Stimulated activated CD8-positive, alpha-beta memory T cell treated with anti-CD3 and anti-CD28 coated beads, Interleukin-7, amount 100 ng/mL, for 4 hours (primary cell): ENCODE measurements at places on chromosomes 6 and 20.

- DNase-seq, result no peak
Observed at GRCh38 chr6:127497410-127497809, 21.7 kb downstream of the MTCL3 start.

GRCh38 chr6:145673504-145673903 is 61.8 kb downstream of the EPM2A start:
- DNase-seq, result no peak

- no peak for DNase-seq
Observed at GRCh38 chr6:16592223-16592911, 168.9 kb downstream of the ATXN1 start.

DNA sequence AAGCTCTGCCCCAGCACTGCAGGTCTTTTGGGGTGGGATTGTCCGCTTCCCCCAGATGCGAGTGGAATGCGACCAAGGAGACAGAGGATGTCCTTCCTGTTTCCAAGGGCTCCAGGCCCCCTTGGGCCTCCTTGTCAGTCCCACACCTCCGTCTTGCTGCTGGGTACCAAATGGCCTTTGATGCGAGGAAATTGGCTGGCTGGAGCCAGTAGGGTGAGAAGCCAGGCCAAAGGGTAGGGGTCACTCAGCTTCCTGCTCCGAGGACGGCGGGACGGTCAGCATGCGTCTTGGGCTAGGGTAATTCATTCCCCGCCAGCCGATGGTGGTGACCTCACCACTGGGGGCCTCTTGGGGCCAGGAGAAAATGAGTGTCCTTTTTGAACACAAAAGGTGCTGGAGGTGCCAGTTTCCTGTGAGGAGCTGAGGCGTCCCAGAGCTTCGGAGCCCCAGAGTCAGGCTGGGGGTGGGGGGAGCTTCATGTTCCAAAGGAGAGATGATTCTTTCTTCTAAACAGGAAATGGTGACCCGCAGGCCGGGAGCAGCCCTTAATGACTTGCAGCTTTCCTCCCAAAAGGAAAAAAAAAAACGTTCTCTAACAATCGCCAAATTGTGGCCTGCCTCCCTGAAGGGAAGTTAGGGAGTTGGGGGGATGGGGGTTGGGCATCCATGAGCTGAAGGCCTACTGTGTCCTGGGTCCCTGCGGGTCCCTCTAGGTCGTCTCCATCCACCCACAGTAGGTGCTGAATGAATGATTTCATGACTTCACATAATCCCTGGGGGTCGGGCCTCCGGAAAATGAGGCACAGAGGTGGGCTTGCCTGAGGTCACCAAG is 6.7 kb downstream of the SNAI1 start:
- no peak for DNase-seq

DNA sequence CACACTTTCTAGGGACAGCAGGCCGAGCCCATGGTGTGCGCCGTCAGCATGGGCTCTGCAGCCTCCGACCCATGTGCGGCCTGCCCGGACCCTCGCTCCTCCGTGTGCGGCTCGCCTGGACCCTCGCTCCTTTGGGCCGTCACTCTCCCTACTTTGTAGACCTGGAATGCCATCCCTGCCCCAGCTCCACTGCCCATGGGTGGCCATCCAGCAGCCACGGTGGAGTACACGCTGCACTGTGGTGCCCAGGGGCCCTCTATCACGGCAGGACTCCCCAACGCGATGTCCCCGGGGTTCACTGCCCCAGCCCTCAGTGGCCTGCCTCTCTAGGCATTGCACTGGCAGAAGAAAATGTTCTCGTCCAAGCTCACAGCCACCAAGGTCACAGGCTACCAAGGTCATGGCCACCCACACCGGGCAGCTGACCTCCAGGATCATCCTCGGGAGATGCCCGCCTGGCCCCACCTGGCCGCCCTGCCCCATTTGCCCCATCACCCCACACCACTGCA is 24.1 kb upstream of the MRGBP start:
- no peak for DNase-seq

GRCh38 chr6:66245231-66245630 is 538.2 kb upstream of the EYS start:
- no peak for DNase-seq

DNA sequence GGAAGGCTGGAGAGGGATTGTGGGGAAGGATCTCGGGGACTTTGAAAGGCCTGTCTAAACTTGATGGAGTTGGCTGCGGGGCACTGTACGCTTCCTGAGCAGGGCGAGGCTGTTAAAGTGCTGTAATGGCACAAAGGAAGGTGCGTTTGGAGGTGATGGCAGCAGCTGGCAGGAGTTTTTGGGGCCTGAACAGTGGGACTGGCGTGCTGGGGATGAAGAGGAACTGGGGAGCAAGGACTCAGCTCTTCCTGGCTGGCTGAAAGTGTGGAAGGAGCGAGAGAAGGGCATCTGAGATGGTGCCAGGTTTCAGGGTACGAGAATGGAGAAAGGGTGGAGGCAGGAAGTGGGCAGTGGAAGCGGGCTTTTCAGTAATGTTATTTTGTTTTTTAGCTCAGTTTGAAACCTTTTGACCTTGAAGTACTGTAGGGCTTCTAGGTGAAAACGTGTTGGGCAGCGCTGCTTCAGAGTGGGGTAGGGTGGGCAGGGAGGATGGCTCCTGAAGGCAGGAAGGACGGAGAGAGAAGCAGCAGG is 8.0 kb downstream of the TMEM181 start:
- no peak for DNase-seq

DNA sequence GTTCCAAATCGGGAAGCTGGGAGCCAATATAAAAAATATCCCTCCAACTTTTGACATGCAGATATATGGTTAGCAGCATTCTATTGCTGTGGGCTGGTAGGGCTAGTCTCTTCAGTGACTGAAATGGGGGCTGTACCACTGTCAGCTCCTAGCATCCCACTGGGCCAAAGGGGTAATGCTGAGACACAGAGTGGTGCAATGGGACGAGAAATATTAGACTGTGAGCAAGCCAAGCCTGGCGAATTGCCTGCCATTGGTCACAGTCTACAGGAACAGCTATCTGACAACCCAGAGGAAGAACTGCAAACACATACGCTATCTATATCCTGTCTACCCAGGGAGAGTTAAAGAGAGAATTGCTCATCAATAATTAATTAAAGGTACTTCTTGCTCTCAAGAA is 3.5 kb downstream of the SLC35F1 start:
- no peak for DNase-seq

DNA sequence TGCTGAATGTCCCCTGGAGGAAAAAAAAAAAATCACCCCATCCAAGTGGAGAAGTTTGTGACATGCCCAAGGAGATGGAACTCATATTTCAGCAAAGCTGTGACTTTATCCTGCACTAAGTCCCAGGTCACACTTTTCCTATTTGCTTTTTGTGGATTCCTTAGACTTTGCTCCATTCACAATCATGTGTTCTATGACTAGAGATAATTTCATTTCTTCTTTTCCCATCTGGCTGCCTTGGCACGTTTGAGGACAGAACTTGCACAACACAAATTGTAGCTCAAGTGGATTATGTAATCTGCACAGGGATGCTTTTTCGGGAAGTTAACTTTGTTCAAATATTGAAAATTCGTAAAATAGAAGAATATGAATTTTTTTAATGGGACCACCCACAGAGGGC is 100.7 kb upstream of the PTPN1 start:
- no peak for DNase-seq

- no peak for DNase-seq
Observed at GRCh38 chr6:160996131-160996601, 4.6 kb downstream of the MAP3K4 start.

GRCh38 chr6:119137194-119138072 is 59.0 kb upstream of the FAM184A start:
- no peak for DNase-seq

DNA sequence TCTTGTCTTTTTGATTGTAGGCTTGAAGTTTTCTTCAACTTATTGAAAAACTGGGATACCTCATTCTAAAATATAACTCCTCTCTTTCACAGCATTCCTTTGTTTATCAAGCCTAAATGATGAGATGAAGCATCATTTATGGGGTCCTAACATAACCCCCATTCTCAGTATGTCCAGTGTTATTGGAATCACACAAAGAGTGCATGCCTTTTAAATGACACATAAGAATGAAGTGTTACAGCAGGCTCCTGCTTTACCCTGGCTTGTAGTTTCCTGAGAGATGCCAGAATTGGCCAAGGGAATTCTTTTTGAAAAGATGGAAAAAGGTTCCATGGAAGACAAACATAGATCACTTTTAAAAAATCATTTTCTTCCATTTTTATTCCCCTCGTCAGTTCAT is 502.4 kb downstream of the BCKDHB start:
- no peak for DNase-seq
